ENCODE measurements at places on chromosomes 13 and 19. TPM values are rescaled to one million over a fixed set of nuclear protein-coding genes. Genes with fewer than 3 reads are reported as not detected.
A peak's percentile ranks its signal among the peaks of the same experiment; 100 is the strongest.

DNA sequence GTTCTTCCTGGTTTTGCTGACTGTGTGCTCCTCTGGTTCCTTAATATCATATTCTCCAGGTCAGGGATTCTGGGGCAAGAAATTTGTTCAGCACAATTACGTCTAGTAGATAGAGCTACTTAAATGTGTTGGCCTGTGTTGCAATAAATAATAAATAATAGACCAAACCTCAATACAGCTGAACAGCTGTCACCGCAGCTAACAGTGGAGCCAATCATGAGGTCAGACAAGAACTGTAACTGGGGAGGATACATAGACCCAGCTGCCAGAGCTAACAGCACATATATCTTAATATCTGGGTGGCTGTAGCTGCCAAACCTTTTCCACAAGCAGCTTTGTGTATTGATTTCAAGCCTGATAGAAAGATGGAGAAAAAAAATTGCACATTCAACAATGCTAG, 1596.3 kb upstream of the PCDH20 start:
- H3K27ac ChIP-seq = no peak overlapping the region
- no peak for DNase-seq
- H3K4me1 ChIP-seq = no peaks in the 10 kb centered on the region
- no peak overlapping the region for H3K4me3 ChIP-seq
- H3K36me3 ChIP-seq = no peaks in the 10 kb centered on the region

Gene MISP
- total RNA-seq = not detected

DNA sequence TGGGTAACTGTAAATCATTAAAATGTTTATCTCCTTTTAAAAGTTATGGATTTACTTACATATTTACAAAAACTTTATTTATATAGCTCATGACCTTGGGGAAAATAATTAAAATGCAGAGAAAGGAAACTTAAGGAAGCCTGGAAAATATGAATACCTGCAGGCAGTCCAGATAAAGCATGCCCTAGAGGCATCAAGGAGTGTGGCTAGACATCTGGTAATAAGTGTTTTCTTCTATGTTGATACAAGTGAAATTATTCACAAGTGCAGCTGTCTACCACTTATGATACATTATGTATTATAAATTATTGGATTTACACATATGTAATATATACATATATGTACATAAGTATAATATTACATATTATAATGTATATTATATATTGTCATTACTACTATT, 207.9 kb downstream of the LMO7 start:
- H3K27ac ChIP-seq = no peak overlapping the region
- peaks cover 21% of the 10 kb centered on the region for H3K36me3 ChIP-seq
- no peak for DNase-seq
- H3K4me1 ChIP-seq = no peaks in the 10 kb centered on the region
- H3K4me3 ChIP-seq = no peak overlapping the region

DNA sequence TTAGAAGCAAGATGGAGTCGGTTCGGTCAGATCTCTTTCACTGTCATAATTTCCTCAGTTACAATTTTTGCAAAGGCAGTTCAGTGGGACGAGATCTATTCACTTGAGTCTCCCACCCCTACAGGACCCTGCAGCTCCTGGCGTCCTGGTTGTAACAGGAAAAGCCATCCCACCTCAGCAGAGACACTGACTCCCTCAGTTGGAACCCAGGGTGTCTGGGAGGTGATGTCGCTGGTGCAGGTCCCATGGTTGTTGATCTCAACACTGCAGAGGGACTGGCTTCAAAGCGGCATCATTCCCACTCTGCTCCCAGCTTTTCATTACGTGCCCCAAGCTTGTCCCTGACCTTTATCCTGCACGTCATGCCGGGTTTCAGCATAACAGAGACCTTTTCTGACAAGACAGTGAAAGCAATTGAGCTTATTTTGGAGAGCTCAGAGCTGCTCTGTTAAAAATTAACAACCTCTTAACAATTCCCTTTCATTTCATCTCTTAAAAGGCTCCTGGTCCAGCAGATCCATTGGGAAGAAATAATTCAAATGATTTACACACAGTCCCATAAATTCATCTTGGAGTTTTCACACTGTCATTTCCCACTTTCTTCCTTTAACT, 17.6 kb upstream of the COG3 start:
- no peaks in the 10 kb centered on the region for H3K27me3 ChIP-seq
- peaks cover under 1% of the 10 kb centered on the region for H3K4me1 ChIP-seq
- H3K4me3 ChIP-seq = no peak overlapping the region
- DNase-seq = no peak
- no peak overlapping the region for H3K27ac ChIP-seq
- H3K36me3 ChIP-seq = no peaks in the 10 kb centered on the region

- no peak overlapping the region for H3K27ac ChIP-seq
- H3K4me1 ChIP-seq = no peaks in the 10 kb centered on the region
- no peak for DNase-seq
- H3K36me3 ChIP-seq = no peaks in the 10 kb centered on the region
- no peak overlapping the region for H3K4me3 ChIP-seq
Measured at GRCh38 chr19:30596813-30597399, 224.7 kb downstream of the ZNF536 start.

DNA sequence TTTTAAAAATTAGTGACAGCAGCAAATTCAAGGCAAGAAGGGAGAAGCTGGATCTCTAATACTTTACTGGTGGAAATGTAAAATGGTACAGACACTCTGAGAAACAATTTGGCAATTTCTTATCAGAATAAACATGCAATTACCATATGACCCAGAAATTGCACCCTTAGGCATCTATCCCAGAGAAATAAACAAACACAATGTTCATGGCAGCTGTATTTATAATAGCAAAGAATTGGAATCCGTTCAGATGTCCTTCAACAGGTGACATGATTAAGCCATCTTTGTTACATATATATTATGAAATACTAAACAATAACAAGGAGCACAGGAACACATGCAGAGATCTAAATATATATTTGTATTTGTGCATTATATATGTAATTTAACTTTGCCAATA, 756.5 kb downstream of the SLITRK1 start:
- no peaks in the 10 kb centered on the region for H3K36me3 ChIP-seq
- no peak for DNase-seq
- no peak overlapping the region for H3K27ac ChIP-seq
- no peaks in the 10 kb centered on the region for H3K27me3 ChIP-seq
- H3K4me1 ChIP-seq = no peaks in the 10 kb centered on the region

DNA sequence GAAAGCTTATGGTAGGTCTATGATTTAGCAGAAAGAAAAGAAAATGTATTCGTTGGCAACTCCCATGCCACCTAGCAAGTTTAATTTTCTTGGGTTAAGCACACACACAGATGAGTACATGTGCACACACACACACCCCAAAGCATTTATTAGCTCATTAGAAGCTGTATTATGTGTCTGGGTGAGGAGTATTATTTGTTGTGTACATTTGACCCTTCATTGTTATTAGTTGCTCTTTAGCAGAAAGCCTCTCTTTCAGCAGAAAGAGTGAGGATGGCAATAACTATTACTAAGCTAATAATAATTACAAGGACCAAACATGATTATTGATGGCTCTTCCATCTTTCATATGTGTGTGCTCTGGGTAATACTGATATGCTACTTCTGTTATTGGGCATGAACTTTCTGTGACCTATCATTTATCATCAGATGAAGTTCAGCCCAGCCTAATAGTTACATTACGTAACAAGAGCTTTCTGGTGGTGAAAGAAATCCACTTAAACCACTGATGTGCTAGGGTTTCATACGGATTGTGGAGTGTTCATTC, 177.4 kb upstream of the OBI1 start:
- H3K27me3 ChIP-seq = peaks cover 2% of the 10 kb centered on the region
- DNase-seq = no peak
- H3K36me3 ChIP-seq = no peaks in the 10 kb centered on the region
- H3K4me1 ChIP-seq = no peaks in the 10 kb centered on the region

DNA sequence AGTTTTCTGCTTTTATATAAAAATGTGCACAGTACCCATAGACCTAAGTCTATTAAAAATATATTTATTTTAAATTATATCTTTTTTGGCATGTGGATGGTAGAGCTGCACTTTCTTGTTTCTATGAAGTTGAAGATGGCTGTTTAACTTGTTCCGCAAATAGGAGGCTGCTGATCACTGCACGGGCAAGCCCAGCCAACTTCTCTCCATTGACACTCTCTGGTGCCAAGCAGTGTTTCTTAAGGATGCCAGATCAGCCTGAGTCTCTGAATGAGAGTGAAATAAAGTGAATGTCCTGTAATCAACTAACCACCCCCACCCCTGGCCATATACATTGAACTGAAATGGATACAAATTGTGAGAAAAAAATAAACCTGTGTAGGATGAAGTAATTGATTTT, 202.9 kb upstream of the KLHL1 start:
- H3K27me3 ChIP-seq = no peaks in the 10 kb centered on the region
- DNase-seq = no peak
- H3K4me1 ChIP-seq = no peaks in the 10 kb centered on the region
- H3K27ac ChIP-seq = no peak overlapping the region
- no peak overlapping the region for H3K4me3 ChIP-seq

DNA sequence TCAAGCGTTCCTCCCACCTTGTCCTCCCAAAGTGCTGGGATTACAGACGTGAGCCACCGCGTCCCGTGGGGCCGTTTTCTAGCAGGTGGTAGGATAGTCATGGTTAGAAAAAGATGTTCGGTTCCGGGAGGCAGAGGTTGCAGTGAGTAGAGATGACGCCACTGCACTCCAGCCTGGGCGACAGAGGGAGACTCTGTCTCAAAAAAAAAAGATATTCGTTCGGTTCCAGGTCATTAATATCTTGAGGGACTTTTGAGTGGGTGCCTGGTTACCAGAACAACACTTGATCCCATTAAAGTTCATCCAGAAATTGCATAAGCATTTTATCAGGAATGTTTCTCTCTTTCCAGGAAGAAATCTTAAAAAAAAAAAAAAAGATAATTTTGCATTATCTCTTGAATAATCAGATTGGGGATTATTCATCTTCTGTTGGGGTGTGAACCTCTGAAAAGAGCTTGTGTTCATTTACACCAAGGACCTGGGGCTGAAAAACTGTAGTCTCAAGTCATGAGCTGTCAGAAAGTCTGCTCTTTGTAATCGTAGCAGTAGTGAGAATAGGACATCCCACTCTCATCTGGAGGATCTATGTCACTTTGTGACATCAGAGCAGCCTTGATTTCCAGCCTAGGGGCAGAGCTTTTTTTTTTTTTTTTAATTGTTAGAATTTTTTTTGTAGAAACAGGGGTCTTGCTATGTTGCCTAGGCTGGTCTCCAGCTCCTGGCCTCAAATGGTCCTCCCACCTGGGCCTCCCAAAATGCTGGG, 1.0 kb upstream of the ETHE1 start:
- peak; percentile 33 for DNase-seq
- no peaks in the 10 kb centered on the region for H3K27me3 ChIP-seq
- H3K36me3 ChIP-seq = peaks cover 7% of the 10 kb centered on the region
- H3K4me3 ChIP-seq = peak overlapping the region; percentile 50

- peaks cover 28% of the 10 kb centered on the region for H3K4me1 ChIP-seq
- H3K27me3 ChIP-seq = no peaks in the 10 kb centered on the region
- peaks cover 4% of the 10 kb centered on the region for H3K36me3 ChIP-seq
Measured at GRCh38 chr19:58571575-58571947, 1.6 kb downstream of the MZF1 start.

GRCh38 chr19:16386619-16387240, 62.1 kb downstream of the KLF2 start:
- H3K4me1 ChIP-seq = peaks cover 28% of the 10 kb centered on the region
- peaks cover 56% of the 10 kb centered on the region for H3K36me3 ChIP-seq
- no peaks in the 10 kb centered on the region for H3K27me3 ChIP-seq

DNA sequence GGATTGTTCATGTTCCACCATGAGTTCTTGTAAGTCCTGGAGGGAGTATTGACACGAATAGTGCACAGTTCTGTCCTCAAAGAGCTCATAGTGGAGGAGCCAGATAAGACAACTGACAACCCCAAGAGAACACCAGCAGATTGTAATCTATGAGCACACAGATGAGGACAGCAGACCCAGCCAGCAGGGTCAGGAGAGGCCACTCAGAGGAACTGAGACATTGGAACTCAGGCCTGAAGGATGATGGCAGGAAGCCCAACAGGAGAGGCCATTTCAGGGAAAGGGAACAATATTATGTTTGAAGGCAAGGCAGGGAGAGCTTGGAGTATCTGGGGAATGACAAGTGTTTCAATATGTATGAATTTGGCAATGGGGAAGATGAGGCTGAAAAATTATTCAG, 63.7 kb upstream of the IPO5 start:
- no peak for DNase-seq
- H3K27me3 ChIP-seq = peaks cover 2% of the 10 kb centered on the region
- H3K27ac ChIP-seq = no peak overlapping the region
- H3K4me1 ChIP-seq = no peaks in the 10 kb centered on the region
- H3K36me3 ChIP-seq = no peaks in the 10 kb centered on the region
- H3K4me3 ChIP-seq = no peak overlapping the region

DNA sequence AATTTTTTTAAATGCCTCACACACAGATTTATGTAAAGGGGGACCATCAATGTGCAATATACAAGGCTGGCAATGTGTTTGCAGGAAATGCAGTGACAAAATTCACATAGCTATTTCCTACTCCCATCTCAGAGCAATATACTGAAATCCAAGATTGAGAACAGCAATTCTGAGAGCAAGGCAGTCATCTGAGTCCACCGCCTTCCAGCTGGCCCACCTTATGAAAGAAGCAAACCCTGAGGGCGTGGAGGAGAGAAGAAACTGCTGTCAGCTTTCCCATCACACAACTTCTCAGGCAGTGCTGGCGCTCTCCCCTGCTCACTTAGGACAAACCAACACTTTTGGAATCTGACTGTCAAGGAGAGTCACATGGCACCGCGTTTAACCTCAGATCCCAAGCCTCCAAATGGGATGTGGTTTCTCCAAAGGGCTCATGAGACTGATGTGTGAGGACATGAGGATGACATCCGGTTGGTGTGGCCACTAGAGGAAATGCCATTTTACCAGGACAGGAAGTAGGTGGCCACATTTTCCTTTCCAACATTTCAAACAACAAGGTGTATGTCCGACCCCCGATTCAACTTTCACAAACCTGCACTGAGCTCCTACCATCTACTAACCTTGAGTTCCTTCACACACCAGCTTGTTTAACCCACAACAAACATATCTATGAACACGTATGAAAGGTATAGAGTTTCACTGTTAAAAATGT, 3.7 kb upstream of the DOCK9 start:
- peaks cover 78% of the 10 kb centered on the region for H3K4me1 ChIP-seq
- H3K27ac ChIP-seq = peak overlapping the region; percentile 1
- no peak overlapping the region for H3K4me3 ChIP-seq
- peak; percentile 32 for DNase-seq
- H3K36me3 ChIP-seq = no peaks in the 10 kb centered on the region

Gene OR4F17
- not detected for total RNA-seq

Gene GJA3
- 0.14 TPM for total RNA-seq
